GM20000 (cell line): ENCODE measurements at places on chromosomes 13 and 19.

DNA sequence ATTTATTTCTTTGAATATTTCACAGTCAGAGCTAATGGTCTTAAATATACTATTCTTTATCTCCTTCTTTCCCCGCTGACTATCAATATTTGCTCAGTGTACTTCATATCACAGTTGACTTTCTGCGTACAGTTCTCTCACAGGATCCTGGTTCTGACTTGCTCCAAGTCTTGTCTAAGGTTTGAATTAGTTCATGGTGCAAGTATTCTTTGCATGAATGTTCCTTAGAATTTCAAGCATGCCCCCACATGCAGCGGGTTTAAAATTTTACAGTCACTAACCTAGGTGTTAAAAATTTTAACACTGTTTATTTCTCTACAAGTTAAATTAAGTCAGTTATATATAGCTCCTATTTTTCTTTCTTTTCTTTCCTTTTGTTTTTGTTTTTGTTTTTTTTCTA, 20.8 kb upstream of the KLF12 start:
- DNase-seq = no peak

GRCh38 chr13:39910833-39911232, 255.4 kb downstream of the COG6 start:
- DNase-seq = no peak

DNA sequence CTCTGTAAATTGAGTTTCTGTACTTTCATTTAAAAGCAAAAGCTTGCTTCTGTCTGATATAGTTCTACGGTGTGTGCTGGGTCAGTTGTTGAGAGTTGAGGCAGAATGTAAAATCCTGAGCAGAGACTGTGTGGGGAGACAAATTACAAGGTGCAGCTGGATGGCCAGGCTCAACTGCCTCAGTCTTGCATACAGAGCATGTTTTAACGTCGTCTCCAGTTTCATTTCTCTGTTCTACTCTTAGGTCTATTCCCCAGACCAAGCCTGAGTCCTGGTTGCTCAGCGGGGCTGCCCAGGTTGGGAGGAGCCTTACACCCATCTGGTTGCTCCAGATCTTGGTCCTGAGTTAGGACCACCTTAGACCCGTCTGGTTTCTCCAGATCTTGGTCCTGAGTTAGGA, 54.4 kb upstream of the MEDAG start:
- peak; percentile 61 for DNase-seq

GRCh38 chr13:109904218-109904617, 117.8 kb upstream of the IRS2 start:
- DNase-seq = no peak

GRCh38 chr13:103638706-103639105, 572.5 kb upstream of the SLC10A2 start:
- DNase-seq = no peak

DNA sequence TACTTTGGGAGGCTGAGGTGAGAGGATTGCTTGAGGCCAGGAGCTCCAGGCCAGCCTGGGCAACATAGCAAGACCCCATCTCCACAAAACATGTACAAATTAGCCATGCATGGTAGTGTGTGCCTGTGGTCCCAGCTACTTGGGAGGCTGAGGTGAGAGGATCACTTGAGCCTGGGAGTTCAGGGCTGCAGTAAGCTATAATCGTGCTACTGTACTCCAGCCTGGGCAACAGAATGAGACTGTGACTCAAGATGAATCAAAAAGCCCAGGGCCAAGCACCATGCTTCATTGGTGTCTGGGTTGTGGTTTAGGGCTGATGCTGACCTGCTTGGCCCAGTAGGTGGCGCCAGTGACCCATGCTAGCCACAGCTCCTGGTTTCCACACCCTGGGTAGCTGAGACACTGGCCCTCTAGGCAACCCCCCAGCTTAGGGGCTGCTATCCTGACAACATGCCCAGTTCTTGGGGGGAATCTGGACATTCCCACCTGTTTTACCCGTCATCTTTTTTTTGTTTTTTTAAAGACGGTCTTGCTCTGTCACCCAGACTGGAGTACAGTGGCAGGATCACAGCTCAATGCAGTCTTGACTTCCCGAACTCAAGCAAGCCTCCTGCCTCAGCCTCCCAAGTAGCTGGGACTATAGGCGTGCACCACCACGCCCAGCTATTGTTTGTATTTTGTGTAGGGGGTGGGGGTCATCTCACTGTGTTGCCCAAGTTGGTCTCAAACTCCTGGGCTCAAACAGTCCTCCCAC, 5.5 kb downstream of the CCDC124 start:
- DNase-seq = peak; percentile 91

GRCh38 chr13:111897846-111898215, 169.1 kb upstream of the SOX1 start:
- DNase-seq = no peak

GRCh38 chr19:56566904-56567273, 379 bp upstream of the ZNF470 start:
- DNase-seq = peak; percentile 57

- DNase-seq = no peak
Observed at GRCh38 chr19:50490411-50490811, 13.8 kb upstream of the GARIN5A start.

DNA sequence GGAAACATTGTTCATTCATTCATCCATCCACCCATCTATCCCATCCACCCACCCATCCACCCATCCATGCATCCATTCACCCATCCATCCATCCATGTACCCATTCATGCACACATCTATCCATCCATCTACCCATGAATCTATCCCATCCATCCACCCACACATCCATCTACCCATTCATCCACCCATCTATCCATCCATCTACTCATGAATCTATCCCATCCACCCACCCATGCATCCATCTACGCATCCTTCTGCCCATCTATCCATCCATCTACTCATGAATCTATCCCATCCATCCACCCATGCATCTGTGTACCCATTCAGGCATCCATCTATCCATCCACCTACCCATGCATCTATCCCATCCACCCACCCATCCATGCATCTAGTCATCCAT, 51.6 kb upstream of the URI1 start:
- no peak for DNase-seq

- DNase-seq = no peak
Observed at GRCh38 chr13:30753030-30753616, 17.8 kb downstream of the ALOX5AP start.

DNA sequence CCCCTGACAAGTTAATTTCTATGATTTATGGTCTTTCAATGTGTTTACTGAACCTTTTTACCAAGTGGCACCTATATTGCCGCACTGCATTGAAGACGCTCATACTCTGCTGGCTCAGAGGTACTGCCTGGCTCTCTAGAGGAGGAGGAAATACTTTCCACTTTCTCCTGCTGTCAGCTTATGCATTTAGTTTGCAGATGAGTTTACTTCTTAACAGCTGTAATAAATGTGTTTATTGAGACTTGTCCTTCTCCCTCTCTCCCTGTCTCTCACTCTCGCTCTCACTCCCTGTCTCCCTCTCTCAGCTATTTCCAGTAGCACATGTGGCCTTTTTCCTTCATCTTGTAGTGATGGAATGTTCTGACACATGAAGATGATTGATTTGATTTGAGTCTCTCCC, 60.3 kb upstream of the SPATA13 start:
- no peak for DNase-seq

GRCh38 chr13:50535050-50535449, 308.4 kb downstream of the DLEU7 start:
- DNase-seq = no peak

- no peak for DNase-seq
Observed at GRCh38 chr13:110390567-110390966, 83.5 kb downstream of the COL4A2 start.

- no peak for DNase-seq
Observed at GRCh38 chr13:68056816-68057710, 826.9 kb upstream of the PCDH9 start.

DNA sequence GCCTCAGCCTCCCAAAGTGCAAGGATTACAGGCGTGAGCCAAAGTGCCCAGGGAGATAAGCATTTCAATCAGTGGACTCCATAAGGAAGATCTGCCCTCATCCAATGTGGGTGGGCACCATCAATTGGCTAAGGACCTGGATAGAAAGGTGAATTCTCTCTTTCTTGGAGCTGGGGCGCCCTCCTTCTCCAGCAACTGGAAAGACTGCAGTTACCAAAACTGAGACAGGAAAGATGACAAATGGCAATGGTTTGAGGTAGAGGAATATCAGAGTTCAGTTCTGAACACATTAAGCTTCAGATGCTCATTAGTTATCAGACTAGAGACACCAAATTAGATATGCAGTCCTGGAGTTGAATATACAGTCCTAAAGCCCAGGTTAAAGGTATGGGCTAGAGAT, 10.5 kb upstream of the ELF1 start:
- no peak for DNase-seq

DNA sequence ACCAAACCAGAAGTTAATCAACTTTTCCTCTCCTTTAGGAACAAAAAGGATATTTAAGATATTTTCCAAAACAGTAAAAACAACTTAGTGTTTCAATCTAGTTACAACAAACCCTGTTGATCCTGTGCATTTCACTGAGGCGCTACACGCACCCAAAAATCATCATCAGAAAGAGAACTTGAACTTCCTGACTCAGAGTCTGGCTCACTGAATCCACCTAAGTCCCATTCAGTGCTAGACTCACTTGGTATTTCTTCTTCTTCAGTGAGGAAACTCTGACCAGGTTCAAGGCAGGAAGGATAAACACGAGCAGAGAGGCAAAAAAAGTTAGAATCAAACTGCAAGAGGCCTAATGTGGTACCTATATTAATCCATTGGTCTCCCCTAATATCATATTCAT, 2.2 kb downstream of the KBTBD6 start:
- no peak for DNase-seq

DNA sequence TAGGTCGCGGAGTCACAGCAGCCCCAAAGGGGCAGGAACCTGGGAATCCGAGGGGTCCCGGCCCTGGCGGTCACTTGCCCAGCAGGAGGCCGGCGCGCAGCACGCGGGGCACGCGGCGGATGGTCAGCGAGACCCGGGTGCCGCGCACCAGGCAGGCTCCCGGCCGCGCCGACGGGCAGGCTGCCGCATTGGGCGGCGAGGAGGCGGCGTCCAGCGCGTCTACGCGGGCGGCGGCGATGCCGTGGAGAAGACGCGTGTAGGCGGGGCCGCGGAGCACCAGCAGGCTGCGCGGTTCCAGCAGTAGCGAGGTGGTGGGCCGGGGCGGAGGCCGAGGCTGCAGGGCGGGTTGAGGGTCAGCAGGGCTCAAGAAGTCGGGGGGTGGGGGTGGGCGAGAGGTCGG, 607 bp upstream of the SYNE4 start:
- DNase-seq = peak; percentile 83

GRCh38 chr19:14166999-14167575, 30.7 kb upstream of the ASF1B start:
- DNase-seq = no peak

DNA sequence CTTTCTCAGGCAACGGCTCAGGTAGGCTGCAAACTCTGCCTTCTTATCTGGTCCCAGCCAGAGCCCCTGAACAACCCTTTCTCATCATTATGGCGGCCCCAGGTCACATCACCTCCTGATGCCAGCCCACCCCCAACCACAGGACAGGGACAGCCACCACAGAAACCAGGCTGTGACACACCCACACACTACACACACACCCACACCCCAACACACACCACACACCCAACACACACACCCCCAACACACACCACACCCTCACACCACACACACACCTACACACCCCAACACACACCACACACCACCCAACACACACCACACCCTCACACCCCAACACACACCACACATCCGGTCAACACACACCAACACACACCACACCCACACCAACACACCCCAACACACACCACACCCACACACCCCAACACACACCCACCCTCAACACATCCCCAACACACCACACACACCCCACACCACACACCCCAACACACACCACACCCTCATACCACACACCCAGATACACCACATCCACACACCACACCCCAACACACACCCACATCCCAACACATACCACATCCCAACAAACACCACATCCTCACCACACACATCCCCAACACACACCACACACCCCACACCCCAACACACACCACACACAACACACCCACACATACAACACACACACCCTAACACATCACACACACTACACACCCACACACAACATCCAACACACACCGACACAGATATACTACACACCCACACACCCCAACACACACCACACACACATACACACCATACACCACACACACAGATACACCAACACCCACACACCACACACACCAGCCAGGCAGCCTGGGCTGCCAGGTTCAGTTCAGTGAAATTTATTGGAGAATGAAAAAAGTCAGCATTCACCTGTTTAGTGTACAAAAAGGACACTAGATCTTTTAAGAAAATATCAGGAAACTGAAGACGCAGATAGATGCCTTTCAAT, 4.2 kb upstream of the ISYNA1 start:
- no peak for DNase-seq

- DNase-seq = no peak
Observed at GRCh38 chr13:22717036-22717435, 463.7 kb upstream of the SGCG start.

GRCh38 chr19:48629599-48630295, 7.4 kb downstream of the DBP start:
- no peak for DNase-seq

DNA sequence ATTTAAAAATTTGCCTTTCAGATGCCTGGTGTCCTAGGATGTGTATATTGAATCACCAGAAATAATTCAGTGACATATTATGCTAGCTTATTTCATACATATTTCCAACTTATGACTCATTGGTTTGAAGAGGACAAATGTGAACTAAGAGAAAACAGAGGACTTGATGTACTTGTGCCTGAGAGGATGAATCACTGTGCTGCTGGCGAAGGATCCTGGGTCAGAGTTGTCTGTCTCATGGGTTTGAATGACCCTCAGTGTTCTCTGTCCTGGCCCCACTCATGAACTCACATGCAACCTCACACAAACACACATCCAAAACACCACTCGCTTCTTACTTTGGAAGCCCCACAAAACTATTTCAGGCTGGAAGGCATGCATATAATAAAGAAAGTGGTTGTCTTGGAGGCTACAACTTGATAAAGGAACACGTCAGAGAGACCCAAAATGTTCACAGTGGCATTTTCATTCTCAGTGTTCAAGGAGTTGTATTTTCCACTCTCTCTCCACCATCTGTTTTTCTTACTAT, 129.0 kb upstream of the SPRY2 start:
- no peak for DNase-seq
